Activated naive CD8-positive, alpha-beta T cell treated with anti-CD3 and anti-CD28 coated beads, Interleukin-2, amount 10 ng/mL, durations not matched to agents 7 days and 5 days (primary cell): ENCODE measurements at places on chromosomes 4 and X. TPM values are rescaled to one million over a fixed set of nuclear protein-coding genes. Genes with fewer than 3 reads are reported as not detected.

DNA sequence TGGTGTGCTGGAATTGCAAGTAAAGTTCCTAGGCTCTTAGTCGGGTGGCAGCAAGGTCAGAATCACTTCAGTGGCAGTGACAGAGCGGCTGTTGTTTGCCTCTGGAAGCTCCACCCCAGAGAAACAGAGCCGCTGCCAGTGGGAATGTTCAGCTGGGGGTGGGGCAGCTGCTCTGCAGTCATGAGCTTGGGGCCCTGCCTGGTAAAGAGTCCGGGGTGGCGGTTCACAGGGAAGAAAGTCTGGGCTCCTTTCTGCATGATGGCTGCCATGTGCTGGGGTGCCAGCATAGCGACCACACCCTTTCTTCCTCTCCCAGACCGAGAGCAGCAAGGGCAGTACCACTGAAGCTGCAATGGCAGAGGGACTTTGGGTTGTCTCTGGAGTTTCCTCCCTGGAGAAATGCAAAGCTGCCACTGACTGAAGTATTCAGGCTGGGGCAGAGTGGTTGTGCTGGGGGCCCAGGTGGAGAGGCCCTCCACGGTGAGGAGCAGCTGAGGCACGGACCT, 108.8 kb upstream of the CENPE start:
- no peaks in the 10 kb centered on the region for H3K4me1 ChIP-seq
- no peak for DNase-seq
- no peak overlapping the region for H3K4me3 ChIP-seq
- no peak overlapping the region for H3K27ac ChIP-seq

GRCh38 chr4:101294597-101294996, 52.7 kb downstream of the PPP3CA start:
- no peaks in the 10 kb centered on the region for H3K27me3 ChIP-seq
- peaks cover 2% of the 10 kb centered on the region for H3K36me3 ChIP-seq
- H3K4me1 ChIP-seq: peaks cover 2% of the 10 kb centered on the region

Gene SUPT20HL2
- not detected for total RNA-seq

Gene CSAG3
- total RNA-seq: not detected

Gene PABPC5
- total RNA-seq: not detected
